ENCODE measurements at places on chromosomes 1 and 21.

GRCh38 chr1:41404308-41404761 is 43.1 kb downstream of the FOXO6 start:
- peak; percentile 99 for DNase-seq

GRCh38 chr21:34599534-34600101 is 15.3 kb downstream of the RCAN1 start:
- no peak for DNase-seq

DNA sequence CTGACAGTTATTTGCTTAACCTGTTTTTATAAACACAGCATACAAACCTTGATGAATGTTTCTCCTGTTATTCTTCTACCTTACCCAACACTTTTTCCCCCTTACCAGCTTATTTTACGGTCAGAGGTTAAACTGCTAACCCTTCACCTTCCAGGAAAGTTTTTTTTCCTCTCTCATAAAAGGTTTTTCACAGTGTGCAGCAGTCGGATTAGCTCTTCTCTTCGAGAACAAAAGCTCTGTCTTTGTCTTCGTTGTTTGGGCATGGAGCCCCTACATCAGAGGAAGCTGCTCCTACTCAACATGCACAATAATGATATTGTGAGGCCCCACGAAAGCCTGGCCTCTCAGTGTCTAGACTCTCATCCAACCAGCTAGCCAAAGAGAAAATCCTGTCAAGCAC is 42.0 kb downstream of the DENND1B start:
- DNase-seq = no peak

GRCh38 chr21:35510957-35511695 is 462.0 kb upstream of the RUNX1 start:
- DNase-seq = no peak

DNA sequence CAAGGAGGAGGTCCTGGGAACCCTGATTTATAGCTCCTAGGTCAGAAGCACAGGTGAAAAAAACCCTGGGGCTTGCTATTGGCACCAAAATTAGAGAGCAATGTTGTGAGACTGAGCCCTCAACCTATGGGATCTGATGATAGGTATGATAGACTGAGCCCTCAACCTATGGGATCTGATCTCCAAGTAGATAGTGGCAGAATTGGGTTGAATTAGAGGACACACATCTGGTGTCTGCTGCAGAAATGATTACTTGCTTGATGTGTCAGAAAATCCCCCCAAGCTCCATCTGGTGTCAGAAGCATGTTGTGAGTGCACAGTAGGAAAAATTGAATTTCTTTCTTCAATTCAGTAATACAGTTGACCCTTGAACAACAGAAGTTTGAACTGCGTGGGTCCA is 62.4 kb downstream of the MAP3K21 start:
- DNase-seq = peak; percentile 75

GRCh38 chr1:54518489-54518888 is 29.5 kb upstream of the ACOT11 start:
- DNase-seq = no peak

GRCh38 chr1:66618390-66618789 is 84.4 kb downstream of the SGIP1 start:
- DNase-seq = no peak

DNA sequence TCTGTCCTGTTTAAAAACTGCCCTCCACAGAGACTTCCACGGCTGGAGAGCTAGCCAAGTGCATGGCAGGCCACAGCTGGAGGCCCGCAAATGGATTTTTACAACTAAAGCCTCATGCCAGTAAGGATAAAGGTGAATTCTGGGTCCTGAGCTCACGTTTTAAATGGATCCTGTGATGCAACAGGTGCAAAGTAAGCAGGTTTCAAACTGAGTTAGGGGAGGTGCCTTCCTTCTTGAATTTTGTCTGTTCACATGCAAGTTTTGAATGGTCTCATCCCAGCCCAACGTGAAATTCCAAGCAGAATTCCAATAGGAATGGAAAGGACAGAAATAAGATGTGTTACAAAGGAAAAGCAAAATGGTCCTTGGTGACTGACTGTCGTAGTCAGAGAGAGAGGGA is 36.2 kb upstream of the A3GALT2 start:
- DNase-seq = no peak

DNA sequence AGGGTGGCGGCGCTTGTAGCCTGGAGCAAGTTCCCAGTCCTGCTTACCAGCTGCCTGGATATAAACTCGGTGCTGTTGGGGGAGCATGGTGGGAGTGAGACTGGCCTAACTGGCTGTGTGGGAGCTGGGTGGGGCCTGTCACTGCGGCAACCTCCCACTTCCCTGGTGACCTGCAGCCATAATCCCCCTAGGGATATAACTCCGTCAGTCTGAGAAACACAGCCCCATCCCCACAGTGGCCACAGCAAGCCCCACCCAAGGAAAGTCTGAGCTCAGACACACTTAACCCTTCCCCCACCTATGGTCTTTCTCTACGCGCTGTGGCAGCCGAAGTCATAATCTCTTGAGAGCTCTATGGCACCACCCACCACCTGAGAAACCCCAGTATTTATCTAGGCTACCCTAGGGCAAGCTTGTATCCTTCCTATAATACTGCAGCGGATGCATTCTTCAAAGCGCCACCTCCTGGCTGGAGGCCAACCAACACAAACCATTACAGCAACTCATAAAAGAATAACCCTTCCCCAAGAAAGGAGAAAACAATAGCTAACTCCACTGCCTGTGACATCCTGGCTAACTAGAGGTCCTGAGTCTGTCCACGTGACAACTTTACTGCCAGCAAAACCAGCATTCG is 57.4 kb downstream of the ZNF648 start:
- no peak for DNase-seq

GRCh38 chr1:104064399-104064798 is 314.7 kb downstream of the AMY1C start:
- no peak for DNase-seq

DNA sequence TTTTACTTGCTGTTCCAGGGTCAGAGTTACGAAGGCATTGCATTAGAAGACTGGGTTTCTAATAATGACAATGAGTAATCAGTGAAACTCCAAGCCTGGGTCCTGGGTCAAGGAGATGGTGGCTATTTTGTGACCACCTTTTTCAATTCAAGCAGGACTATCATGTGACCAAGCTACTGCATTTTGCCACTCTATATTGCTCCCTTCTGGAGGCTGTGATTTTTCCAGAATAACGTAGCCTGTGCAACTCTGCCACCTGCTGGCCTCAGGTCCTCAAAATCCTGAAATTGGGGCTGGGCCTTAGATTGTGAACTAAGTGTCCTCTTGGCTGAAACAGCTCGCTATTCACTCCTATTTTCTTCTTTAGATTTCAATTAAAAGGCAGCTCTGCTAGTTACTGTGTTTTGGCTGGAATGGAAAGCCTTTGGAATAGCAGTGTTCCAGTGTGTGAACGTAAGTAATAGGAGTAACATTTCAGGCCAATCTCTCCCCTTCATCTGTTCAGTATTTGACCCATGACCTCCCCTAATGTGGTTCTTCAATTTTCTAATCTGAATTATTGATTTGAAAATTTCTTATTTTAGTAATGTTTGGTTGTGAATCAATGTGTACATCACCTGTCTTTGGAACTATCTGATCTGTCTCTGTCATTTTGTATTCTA is 52.9 kb upstream of the CD46 start:
- peak; percentile 14 for DNase-seq

GRCh38 chr1:59007820-59008598 is 224.2 kb upstream of the JUN start:
- no peak for DNase-seq

DNA sequence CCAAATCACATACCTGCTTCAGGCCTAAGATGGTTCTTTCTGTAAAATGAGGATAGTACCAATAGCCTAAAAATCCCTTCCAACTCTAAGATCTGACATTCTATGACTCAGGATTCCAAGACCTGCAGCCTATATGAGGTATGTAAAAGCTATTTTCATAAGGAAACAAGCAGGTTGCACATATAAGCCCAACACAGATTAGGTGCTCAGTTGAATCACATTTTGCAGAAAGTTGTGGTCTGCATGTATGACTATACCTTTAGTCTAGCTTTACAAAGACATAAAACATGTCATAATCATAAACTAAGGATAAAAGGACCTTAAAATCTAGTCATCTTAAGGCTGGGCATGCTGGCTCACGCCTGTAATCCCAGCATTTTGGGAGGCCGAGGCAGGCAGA is 7.3 kb downstream of the KTI12 start:
- DNase-seq = no peak

- peak; percentile 62 for DNase-seq
Observed at GRCh38 chr1:183543619-183544204, 46.5 kb downstream of the NCF2 start.

DNA sequence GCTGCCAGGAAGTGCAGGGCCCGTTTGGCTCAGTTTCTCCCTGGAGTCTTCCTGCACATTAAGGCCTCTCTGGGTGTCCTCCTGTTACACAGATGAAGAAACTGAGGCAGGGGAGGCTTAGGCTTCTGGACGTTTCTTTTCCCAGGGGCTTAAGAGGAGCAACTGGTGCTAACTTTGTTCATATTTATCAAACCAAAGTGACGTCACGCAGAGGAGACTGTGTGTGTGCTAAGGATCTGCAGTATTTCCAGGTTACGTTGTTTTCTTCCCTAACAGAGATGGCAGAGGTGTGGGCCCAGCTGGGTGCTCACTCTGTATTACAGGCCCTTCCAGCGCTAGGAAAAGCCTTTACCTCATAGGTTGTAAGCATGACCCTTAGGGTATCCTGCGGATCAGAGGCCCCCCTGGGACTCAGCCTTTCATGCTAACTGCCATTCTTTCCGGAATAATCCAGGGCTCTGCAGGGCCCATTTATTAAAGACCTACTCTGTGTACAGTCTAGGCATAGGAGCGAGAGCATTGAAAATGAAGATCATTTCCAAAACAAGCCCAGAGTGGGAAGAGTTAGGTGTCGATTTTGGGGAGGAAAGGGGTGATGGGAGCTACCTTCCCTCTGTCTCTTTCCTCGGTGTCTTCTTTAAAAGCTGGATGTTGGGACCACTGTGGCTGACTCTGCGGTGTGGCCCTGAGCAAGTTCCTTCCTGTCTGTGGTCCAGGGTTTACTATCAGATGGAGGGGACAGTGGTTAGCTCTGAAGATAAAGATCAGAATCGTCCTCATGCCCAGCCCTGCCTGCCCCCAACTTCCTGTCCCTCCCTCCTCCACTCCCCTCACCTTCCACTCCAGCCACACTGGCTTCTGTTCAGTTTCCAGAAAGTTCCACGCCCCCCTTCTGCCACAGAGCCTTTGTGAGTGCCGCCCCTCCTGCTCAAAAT is 4.6 kb downstream of the AGTRAP start:
- no peak for DNase-seq

DNA sequence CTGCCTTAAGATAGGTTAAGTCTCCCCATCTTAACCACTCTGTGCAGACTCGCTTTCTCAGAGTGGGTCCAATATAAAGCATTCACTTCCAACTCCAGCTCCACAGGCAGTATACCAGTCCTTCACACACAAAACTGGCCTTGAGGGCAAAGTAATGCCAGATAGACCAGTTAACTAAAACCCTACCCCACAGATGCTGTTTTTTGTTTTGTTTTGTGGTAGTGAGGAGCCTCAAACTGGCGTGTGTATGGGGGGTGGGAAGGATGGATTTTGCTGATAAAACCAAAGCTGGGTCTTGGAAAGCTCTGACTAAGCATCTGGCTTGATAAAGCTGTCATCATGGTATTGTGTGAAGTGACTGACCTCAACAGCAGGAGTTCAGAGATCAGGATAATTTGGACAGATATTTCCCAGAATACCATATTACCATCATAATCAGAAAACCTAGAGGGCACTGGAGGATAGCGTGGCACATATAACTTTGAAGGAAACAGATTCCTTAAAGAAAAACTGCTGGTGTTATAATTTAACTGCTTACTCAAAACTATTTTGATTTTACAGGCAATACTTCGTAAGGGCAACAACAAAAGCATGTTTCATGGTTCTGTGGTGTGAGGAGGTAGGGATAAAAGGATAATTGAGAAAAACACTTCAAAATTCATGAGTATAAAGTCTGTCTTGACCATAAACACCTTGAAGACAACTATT is 29.6 kb upstream of the CPLANE2 start:
- DNase-seq = no peak

GRCh38 chr1:223298701-223299100 is 65.3 kb downstream of the SUSD4 start:
- no peak for DNase-seq
